Activated T-cell treated with anti-CD3 and anti-CD28 coated beads, Interleukin-2, amount 50 U/mL, for 72 hours (primary cell): ENCODE measurements at places on chromosomes 11 and 22.

GRCh38 chr22:22935056-22935545 is 47.5 kb downstream of the IGLL5 start:
- no peak overlapping the region for H3K27ac ChIP-seq
- H3K36me3 ChIP-seq, result no peaks in the 10 kb centered on the region
- peaks cover 7% of the 10 kb centered on the region for H3K27me3 ChIP-seq
- peaks cover 8% of the 10 kb centered on the region for H3K4me1 ChIP-seq

DNA sequence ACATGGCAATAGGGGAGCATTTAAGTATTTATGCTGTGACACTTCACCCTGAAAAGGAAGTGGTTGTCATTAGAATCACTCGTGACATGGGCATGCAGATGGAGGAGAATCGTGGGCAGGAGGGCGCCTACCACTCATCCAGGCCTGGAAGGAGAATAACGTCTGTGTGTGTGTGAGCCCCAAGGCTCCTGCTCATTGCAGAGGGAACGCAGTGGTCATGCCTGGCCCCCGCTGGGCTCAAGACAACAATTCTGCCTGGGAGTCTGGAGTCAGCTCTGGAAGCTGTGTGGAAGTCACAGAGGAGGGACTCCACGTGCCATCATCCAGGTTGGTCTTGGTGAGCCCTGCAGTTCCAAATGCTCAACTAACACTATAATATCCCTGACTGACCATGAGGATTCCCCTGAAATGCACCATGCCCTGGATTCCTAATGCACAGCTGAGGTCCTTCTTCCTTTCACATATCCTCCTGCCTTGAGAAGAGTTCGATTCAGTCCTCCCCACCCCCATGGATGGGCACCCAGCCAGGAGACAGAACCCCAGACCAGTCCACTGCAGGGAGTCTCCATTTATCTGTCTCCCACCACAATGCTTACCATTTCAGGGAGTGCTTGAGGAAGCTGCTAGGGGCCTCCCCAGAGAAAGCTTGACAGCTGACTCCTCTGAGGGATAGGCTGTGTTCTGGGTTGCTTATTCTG is 446.9 kb upstream of the B3GAT1 start:
- H3K4me1 ChIP-seq, result no peaks in the 10 kb centered on the region
- H3K4me3 ChIP-seq, result no peak overlapping the region
- H3K36me3 ChIP-seq, result no peaks in the 10 kb centered on the region
- no peak for DNase-seq

- H3K27ac ChIP-seq, result no peak overlapping the region
- H3K4me1 ChIP-seq, result no peaks in the 10 kb centered on the region
- no peaks in the 10 kb centered on the region for H3K36me3 ChIP-seq
- DNase-seq, result no peak
Observed at GRCh38 chr11:106288822-106289387, 211.4 kb downstream of the AASDHPPT start.

DNA sequence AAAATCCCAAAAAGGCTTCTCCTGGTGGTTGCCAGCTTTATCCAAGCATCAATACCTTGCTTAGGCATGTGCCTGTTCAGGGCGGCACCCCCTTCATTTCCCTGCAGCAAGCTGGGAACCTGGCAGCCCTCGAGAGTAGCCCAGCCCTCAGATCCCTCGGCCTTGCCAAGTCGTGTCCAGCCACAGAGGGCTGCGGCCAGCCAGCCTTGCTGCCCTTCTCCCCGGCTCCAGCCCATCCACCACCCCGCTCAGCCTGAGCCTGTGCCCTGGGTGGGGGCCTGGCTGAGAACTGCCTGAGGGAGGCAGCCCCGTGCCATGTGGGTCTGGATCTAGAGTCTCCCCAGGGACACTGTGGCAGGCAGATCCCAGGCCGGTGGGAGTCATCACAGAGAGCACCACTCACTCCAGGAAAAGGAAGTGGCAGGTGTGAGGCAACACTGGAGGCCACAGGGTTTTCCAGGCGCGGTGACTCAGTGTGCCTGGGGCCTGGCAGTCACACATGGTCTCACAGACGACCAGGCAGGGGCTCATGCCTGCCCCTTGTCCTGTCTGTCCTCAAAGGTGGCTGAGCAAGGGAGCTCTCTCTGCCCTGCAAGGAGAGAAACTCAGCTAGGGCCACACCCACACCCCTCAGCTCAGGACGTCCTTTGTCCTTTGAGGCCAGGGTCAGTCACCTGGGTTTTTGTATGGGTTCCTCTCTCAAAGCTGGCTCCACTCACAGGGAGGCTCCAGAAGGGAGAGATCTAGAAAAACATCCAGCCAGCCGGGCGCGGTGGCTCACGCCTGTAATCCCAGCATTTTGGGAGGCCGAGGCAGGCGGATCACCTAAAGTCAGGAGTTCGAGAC is 12.2 kb upstream of the CDC42BPG start:
- H3K27ac ChIP-seq, result peak overlapping the region; percentile 91
- peak overlapping the region; percentile 91 for H3K4me3 ChIP-seq
- peaks cover 15% of the 10 kb centered on the region for H3K36me3 ChIP-seq
- H3K4me1 ChIP-seq, result peaks cover 96% of the 10 kb centered on the region

- H3K27me3 ChIP-seq, result no peaks in the 10 kb centered on the region
- no peaks in the 10 kb centered on the region for H3K36me3 ChIP-seq
- no peak for DNase-seq
- H3K4me3 ChIP-seq, result no peak overlapping the region
- H3K27ac ChIP-seq, result no peak overlapping the region
- no peaks in the 10 kb centered on the region for H3K4me1 ChIP-seq
Observed at GRCh38 chr11:83528225-83528624, 242.1 kb upstream of the CCDC90B start.
